ENCODE measurements at places on chromosomes 12 and 14.

- DNase-seq, result no peak
Observed at GRCh38 chr14:100893228-100893601, 10.3 kb downstream of the RTL1 start.

DNA sequence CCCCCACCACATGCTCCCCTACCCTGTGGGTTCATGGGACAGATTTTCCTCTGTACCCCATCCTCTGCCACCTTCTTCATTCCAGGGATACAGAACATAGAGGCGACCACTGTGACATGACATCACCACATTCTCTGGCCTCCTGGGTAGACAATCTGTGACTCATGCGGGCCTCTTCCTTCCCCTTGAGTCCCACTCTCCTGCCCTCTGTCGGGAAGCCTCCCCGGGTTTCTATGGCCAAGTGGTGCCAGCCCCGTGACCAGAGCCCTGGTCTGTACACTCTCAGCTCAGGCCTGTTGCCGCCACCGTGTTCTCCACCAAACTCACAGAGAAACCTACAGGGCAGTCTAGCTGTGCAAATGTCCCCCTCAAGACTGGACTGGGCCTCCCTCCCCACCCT is 8.0 kb downstream of the CLMN start:
- no peak for DNase-seq

- DNase-seq, result no peak
Observed at GRCh38 chr14:101948666-101949216, 15.6 kb upstream of the DYNC1H1 start.

- no peak for DNase-seq
Observed at GRCh38 chr14:99575043-99576023, 28.7 kb downstream of the CCDC85C start.

DNA sequence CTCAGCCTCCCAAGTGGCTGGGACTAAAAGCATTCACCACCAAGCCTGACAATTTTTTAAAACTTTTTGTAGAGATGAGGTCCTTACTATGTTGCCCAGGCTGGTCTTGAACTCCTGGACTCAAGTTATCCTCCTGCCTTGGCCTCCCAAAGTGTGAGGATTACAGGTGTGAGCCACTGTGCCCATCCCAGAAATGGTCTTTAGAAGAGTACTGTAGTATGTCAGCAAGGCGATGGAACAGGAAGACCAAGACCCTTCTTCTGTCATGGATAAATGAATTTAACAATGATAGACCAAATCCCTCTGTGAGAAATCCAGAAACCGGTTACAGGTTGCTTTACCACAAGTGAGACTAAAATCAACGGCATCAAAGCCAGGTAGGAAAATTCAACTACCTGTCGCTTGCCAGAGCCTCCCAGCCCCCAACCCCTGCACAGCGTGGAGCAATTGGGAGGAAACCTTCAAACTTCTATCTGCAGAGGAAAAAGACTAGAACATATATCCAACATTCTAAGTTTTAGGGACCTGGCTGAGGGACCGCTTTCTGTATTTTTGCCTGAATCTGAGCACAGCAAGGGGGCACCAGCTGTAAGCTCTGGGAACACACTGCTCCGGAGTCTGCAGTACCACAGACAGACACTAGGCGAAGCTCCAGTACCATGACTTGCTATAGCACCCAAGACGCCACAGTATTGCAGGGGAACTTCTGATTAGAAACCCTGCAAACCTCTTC is 51.3 kb downstream of the CPSF6 start:
- DNase-seq, result peak; percentile 86

DNA sequence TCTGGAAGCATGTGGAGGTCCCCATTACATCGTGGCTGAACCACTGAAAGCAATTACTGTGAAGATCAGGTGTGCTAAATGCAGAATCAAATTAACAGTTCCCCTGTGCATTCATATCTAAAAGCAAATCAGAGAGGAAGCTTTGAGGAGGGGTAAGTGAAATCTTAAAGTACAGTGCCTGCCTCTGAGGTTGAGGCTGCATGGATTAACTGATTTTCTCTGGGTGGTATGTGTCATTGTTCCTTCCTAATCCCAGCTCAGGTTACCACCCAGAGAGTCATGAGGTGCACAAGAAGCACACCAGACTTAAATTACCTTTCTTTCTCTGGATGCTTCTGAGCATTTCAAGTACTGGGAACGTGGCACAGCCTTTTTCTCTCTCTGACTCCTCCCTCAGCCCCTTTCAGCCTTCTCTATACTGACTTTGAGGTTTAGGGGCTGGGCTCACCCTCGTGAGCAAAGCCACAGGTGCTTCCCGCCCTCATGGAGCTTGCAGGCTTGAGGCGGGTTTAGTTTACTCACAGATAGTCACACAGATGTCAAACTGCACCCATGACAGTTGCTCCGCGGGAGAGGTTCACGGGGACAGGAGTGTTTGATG is 237.6 kb upstream of the CRY1 start:
- peak; percentile 9 for DNase-seq

- no peak for DNase-seq
Observed at GRCh38 chr12:112664569-112664968, 127.0 kb upstream of the RPH3A start.

DNA sequence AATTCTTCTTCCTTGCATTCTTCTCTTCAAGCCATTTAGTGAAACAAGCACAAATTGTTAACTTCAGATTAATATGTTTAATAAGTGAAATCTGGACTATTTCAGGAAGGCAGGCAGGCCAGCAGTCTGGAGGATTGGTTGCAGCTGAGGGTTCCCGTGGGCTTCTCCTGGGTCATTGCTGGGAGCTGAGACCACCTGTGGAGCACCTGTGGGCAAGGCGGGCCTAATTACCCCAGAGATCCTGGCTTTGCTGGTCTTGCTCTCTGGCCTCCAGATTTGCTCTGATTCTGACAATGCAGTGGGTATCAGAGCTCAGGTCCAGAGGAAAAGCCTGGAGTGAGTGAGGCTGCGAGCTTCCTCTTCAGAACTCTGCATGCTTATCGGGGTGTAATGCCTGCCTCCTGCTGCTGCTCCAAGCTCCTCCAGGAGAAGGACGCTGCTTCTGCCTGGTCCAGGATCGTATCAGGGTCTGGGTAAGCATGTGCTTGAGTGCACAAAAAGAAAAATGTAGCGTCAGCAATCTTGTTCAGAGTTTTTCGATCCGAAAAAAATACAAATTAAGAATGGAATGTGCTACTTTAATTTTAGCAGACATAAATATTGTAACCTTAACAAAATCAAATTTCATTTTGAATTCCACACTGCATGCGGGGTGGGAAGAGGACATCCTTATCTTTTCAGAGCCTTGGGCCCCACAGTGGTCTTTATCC is 93.8 kb downstream of the TMEM30B start:
- no peak for DNase-seq

DNA sequence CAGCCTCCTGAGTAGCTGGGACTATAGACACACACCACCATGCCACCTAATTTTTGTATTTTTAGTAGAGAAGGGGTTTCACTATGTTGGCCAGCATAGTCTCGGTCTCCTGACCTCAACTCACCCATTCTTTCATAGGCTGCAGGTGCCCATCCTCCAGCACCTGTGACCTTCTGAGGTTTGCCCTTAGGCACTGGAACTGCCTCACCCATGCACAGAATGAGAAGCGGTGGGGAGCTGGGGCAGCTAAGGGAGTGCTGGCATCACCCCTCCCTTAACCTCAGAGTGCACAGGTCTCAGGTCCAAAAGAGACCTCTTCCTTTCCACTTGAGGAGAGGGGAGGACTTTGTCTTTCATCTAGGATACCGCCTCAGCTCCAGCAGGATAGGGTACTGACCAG is 177.4 kb upstream of the CCDC198 start:
- DNase-seq, result no peak

DNA sequence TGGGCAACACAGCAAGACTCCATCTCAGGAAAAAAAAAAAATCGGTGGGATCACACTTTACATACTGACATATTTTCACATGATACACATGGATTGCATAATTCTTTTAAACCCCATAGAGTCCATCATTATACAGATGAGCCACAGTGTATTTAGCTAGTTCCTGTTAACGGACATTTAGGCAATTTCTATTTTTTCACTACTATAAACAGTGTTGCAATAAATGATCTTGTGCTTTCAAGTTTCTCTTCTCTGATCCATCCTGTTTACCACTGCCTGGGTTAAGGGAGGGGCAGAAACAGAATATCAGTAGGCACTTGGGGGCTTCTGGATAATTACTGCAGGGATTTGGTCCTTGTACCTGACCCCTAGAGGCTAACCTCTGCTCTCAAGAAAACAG is 43.4 kb upstream of the SPTLC2 start:
- no peak for DNase-seq

DNA sequence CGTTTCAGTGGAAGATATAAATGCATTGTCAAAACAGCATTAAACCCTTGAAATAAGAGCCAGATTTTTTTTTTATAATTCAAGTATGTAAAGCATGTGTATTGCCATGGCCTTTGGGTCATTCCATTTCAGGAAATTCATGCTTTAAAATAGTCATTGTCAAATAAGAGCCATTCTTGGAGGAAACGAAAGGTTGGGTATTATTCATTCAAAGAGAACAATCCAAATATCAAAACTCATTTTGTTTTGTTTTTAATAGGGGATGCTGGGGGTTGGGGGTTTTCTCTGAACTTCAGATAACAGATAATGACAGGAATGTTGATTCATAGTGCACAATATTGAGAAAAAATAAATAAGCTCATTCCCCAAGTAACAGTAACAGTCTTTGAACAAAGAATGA is 174.4 kb upstream of the NUDT4 start:
- no peak for DNase-seq

- no peak for DNase-seq
Observed at GRCh38 chr12:62930546-62931425, 4.2 kb downstream of the PPM1H start.

DNA sequence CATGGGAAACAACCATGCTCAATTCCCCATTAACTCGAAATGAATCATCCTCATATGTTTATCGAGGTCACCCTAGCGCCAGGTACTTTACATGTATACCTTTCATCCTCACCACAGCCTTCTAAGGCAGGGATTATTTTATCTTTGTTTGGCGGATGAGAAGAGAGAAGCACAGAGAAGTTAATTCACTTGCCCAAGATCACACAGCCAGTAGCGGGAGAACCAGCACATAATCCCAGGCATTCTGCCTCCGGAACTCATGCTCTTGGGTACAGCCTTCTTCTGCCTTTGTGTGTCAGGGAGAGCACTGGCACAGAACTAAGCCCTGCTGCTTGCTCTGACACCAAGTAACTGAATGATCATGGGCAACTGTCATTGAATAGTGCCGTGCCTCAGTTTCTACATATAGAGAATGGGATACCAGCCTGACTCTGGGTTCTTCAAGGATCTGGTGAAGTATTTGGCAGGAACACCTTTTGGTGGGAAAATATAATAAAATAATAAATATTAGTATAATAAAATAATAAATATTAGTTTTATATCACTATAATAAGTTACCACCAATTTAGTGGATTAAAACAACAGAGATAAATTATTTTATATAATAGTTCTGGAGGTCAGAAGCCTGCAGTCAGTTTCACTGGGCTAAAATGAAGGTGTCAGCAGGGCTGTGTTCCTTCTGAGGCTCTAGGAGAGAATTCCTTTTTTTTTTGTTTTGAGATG is 220.9 kb downstream of the AACS start:
- no peak for DNase-seq

DNA sequence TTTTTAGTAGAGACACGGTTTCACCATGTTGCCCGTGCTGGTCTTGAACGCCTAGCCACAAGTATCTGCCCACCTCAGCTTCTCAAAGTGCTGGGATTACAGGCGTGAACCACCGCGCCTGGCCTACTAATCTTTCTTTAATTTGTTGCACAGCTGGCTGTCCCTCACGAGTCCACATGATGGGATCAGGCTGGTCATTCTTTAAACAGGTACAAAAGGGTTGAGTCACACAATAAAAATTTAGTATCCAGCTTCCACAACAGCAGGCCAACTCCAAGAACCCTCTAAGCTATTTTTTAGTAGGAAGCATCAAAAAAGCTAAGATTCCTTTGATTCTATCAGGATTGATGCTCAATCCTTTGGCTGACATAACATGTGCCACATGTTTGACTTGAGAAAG is 17.8 kb downstream of the SINHCAF start:
- DNase-seq, result no peak

DNA sequence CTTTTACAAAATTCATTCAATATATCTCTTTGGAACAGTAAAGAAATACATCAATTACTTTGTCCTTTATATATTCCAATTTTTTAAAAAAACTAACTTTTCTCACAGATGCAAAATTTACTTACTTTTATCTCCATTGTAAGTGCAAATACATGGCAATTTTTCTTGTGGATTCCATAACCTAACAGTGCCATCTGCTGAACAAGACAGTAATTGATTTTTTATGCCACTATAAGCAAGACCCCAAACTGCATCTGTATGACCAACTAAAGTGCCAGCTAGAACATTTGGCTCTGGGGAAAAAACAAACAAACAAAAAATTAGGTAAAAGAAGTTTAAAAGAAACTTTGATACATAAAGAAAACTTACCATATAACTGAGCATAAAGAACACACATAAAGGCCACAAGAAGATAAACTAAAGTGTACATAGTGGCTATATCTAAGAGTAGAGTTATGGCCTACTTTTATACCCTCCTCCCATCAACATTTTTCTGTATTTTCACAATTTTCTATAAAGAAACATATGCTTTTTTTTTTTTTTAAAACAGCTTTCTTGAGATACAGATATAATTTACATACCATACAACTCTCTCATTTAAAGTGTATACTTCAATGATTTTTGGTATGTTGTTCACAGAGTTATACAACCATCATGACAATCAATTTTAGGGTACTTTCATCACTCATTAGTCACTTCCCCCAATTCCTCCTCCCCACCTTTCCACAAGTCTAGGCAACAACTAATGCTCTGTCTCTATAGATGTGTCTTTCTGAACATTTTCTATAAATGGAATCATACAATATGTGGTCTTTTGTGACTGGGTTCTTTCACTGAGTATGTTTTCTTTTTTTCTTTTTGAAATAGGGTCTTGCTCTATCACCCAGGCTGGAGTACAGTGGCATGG is 32.6 kb downstream of the COCH start:
- peak; percentile 9 for DNase-seq

- no peak for DNase-seq
Observed at GRCh38 chr14:32383364-32384009, 54.4 kb downstream of the AKAP6 start.

DNA sequence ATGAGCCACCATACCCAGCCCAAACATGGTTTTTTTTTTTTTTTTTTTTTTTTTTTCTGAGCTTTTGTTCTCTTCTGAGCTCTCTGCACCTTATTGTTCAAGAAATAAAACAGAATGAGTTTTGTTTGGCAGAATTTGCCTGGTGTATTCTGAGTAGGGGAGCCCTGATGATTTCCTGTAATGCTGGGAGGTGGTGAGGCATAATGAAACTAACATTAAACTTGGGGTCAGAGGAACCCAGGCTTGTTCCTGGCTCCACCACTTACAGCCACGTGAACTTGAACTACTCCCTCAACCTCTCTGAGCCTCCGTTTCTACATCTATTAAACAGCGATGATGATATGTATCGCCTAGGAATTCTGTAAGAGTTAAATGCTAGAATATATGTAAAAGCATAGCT is 276.3 kb upstream of the CRY1 start:
- peak; percentile 62 for DNase-seq

GRCh38 chr14:45906257-45906656 is 653.3 kb upstream of the MIS18BP1 start:
- no peak for DNase-seq

DNA sequence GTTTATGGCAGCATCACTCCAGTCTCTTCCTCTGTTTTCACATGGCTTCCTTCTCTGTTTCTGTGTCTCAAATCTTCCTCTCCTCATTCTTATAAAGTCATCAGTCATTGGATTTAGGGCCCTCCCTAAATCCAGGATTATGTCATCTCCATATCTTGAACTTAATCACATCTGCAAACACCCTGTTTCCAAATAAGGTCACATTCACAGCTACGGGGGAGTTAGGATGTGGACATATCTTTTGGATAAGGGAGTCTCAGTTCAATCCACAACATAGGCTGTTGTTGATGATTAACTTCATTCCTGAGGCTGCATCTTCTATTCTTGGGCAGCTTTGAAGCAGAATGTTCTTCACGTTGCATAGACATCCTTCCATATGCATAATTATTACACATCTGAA is 40.3 kb upstream of the NTF3 start:
- no peak for DNase-seq
